Fibroblast of skin of back (primary cell): ENCODE measurements at places on chromosomes 2 and 18.

DNA sequence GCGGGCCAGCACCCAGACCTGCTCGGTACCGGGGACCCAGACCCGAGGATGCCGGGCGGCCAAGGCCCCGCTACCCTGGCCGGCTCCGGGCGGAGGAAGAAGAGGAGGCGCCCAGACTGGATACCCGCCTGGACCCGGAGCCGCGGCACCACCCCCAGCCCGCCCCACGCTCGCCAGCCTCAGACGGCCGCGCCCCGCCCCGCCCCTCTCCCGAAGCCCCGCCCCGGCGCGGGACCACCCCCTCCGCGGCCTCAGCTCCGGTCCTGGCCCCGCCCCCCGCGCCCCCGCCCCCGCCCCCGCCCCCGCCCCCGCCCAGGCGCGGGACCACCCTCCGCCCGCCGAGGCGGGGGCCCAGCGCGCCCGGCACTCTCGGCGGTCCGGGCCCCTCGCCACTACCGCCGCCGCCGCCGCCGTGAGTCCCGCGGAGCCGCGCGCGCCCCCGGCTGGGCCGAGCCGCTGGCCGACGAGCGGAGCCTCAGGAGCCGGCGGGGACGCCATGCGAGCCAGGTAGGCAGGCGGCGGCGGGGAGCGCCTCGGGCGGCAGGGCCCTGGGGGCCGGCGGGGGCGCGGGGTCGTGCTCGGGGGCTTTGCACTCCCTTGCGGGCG is at the start of gene SH3BP4:
TSS of gene SH3BP4 (plus strand) at position 354 of the 606 bp plus-strand sequence. CDS start 82,986 bp downstream, outside the sequence.
- peak; percentile 82 for DNase-seq

GRCh38 chr2:141498561-141498960 is 632.3 kb downstream of the LRP1B start:
- peak; percentile 74 for DNase-seq

DNA sequence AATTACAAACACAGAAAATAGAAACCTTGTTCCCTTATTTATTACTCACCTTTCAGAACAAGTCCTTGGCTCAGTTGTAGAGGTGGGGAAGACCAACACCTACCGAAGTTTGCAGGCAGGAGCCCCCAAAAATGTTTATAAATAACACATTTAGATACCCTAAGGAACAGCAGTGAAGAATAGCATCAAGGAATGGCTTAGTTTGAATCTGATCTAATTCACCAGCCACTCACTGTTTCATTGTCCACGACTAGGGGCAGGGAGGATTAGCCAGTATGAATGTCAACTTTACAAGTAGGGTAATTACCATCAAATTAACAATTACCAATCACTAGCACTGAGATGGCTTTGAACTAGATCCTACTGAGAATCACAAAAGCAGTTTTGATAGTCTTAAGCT is 65.4 kb downstream of the PRPF40A start:
- DNase-seq = no peak

- DNase-seq = no peak
Measured at GRCh38 chr2:241844831-241845578, 13.7 kb downstream of the PDCD1 start.

DNA sequence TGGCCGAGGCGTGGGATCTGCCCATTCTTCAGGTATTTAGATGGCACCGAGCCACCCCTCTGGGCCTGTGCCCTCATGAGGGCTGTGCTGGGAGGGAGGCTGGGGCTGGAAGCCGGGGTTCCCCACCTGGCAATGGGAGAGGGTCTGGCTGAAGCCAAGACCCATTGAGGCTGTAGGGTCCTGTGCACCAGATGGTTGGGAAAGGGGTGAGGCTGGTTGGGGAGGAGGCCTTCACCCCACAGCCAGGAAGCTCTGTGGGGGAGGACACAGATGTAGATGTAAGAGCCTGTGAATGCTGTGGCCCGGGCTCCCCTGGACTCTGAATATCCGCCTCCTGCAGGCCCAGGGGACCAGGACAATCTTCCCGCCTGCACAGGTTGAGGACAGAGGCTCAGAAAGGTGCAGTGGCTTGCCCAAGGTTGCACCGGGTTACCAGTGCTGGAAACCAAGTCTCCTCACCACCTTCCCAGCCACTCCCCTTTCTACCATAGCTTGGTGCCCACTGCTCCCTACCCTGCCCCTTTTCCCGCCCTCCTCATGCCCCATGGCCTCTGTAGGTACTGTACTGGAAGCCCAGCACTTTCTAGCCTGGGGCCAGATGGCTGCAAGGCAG is 49.7 kb downstream of the PDCL3 start:
- no peak for DNase-seq

DNA sequence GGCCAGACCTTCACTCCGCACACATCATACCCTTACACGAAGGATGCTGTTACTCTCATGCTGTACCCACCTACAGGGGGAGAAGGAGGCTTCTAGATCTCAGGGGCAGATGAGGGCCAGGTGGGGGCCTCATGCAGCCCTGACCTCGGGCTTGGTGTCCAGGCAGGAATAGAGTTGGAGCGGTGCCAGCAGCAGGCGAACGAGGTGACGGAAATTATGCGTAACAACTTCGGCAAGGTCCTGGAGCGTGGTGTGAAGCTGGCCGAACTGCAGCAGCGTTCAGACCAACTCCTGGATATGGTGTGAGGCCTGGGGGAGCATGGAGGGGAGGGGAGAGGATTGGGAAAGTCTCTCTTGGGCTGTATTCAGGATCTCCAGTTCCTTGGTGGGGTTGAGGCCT is 4.0 kb upstream of the RNF181 start:
- DNase-seq = no peak

DNA sequence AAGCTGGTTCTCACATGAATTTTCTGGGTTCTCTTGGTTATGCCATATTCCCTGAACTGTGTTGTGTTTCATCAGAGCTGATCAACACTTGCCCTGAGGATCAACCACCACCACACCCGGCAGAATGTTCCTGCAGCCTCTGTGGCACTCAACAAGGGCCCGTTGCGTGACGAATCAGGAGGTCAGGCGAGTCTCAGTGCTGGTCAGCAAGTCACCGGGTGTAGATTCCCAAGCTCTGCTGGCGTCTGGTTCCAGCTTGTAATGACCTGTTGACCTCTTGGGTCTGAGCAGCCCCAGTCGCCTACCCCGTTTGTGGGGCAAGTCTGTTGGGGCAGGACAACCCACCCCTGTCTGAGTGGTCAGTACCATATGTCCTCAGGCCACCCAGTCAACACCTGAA is 46.0 kb downstream of the ADCY3 start:
- DNase-seq = no peak

- no peak for DNase-seq
Measured at GRCh38 chr18:58208207-58208932, 164.3 kb downstream of the NEDD4L start.

GRCh38 chr2:240392084-240392947 is 43.1 kb upstream of the GPC1 start:
- peak; percentile 61 for DNase-seq

DNA sequence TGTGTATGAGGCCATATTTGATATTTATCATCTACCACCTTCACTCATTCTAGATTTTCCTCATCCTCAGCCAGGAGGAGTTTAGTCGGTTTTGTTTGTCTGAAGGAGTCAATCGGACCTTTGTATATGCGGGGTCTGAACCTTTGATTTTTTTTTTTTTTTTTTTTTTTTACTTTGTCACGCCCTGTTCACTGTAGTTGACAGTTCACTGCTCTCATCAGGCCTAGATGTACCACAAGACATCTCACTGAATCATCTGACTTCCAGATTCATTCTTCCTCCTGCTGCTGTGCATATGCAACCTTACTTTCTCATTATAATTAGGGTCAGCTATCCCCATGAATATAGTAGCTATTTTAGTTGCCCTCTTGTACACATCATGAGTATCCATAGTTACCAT is 133.2 kb downstream of the ARHGAP15 start:
- DNase-seq = no peak

DNA sequence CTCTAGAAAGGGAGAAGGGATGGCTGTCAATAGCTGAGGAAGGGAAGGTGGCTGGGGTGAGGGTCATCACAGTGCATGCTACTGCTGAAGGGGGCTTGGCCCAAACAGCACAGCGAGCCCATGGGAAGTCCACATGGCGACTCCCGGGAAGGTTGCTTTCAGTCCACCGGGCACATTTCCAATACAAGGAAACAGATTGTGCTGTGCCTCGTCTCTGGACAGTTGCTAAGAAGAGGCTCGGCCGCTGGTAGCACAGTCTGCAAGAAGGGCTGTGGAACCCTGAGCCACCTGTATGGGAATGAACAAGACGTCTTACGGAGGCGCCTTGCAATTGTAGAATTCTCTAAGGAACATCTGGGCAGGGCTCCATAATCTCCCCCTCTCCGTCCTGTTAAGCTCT is 123.1 kb downstream of the CELF4 start:
- DNase-seq = no peak

GRCh38 chr2:71578767-71579342 is 125.5 kb downstream of the DYSF start:
- DNase-seq = peak; percentile 35

DNA sequence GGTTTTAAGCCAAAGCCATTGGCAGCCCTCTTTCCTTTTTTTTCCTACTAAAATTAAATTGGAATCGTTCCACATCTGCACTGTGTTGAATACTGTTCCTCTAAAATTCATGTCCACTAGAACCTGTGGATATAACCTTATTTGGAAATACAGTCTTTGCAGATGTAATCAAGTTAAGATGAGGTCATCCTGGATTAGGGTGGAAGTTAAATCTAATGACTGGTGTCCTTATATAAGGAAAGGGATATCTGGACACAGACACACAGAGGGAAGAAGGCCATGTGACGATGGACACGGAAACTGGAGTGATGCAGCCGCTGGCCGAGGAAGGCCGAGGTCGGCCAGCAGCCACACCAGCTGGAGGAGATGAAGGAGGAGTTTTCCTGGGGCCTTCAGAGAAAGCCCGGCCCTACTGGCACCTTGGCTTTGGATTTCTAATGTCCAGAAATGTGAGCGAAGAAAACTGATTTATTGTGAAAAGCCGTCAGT is 49.4 kb downstream of the LONRF2 start:
- no peak for DNase-seq

DNA sequence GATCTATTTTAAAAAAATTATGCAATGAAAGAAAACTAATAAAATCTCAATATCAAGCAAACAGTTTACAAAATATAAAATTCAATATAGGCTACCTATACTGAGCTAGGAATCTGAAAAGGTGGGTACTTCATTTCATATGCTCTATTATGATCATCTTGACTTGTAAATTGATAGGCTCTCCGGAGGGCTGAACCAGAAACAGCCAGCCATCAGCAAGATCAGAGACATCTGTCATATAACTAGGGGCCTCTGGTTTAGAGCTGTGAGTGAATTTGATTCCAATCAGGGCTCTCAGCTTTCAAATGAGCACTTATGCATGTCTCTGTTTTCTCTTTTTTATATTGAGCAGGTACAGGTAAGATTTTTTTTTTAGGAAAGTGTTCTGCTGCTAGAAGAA is 114.2 kb downstream of the SPHKAP start:
- no peak for DNase-seq

DNA sequence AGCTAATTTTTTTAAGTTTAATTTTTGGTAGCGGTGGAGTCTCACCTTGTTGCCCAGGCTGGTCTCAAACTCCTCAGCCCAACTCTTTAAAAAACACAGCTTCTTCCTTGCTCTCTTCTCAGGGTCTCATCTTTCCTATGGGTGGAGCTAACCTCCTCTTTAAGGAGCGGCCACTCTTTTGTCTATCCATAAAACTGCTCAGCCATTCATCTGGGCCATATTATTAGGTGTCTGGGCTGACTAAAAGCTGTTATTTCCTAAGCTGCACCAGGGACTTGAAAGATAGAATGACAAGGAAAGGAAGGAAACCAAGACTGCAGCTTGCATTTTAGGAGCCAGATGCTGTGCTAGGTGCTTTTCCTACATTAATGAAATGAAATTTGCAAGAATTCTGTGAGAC is 35.8 kb upstream of the THOC1 start:
- no peak for DNase-seq

DNA sequence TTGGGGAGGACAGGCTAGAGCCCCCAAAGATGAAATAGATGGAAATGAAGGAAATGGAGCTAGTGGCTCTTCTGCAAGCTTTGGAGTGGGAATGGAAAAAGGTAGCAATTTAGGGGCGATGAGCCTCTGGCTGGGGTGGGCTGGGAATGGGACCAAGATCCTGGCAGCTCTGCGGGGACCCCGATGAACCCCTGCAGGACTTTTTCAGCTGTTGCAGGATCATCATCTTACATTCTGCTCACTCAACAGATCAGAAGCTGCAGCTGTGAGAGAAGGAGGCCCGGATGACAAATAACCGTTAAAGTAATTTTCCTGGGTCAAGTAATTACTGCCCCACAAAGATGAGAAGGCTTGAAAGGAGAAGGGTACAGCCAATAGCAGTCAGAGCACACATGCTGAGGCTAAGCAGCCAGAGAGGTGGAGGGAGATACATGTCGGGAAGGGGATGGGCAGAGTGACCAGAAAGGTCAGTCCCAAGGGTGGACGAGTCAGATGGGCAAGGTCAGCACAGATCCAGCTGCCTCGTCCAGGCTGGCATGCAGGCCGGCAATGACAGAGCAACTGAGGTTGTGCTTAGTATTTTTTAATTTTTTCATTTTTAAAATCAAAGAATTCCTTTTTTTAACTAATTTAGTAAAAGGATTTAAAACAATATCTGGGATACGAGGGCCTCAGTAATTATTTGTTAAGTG is 245.0 kb upstream of the RAB6C start:
- DNase-seq = no peak

DNA sequence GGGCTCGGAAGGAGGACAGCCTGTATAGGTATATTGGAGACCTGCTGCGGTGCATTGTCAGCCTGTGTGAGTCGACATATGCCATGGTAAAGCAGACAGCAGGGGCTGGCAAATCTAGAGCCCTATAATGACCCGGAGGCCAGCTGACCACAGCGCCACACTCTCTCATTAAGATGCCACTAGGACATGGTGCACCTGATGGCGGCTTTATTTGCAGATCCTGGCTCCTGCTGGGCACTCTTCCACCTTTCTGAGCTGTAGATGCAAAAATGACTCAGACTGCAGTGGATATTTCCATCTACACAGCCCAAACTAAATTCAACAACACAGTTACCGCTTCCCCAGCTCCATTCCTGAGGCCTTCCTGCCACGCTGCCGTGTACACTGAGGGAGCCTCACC is 389.9 kb downstream of the TNS1 start:
- no peak for DNase-seq

GRCh38 chr2:101843048-101843447 is 145.5 kb downstream of the MAP4K4 start:
- DNase-seq = peak; percentile 45

GRCh38 chr2:38030635-38031355 is 45.2 kb downstream of the CYP1B1 start:
- no peak for DNase-seq

GRCh38 chr18:43422518-43422917 is 145.2 kb upstream of the SYT4 start:
- DNase-seq = no peak
